NCI-H1930 (cell line): ENCODE measurements at places on chromosomes 5 and 9.

DNA sequence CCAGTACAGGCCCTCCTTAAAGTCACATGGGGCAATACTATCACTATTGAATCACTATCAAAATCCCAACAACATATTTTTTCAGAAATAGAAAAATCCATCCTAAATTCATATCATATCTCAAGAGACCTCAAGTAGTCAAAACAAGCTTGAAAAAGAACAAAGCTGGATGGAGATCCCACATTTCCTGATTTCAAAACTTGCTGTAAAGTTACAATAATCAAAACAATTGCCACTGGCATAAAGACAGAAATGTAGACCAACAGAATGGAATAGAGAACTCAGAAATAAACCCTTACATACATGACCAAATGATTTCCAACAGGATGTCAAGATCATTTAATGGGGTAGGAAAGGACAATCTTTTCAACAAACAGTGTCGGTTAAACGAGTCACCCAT lies 41.3 kb upstream of the CDKN2AIPNL start:
- no peak for DNase-seq

GRCh38 chr5:133611357-133612248 lies 738 bp downstream of the FSTL4 start:
- no peak for DNase-seq

- DNase-seq = no peak
These were observed 849 bp upstream of the RGMB start for GRCh38 chr5:98772415-98773213.

DNA sequence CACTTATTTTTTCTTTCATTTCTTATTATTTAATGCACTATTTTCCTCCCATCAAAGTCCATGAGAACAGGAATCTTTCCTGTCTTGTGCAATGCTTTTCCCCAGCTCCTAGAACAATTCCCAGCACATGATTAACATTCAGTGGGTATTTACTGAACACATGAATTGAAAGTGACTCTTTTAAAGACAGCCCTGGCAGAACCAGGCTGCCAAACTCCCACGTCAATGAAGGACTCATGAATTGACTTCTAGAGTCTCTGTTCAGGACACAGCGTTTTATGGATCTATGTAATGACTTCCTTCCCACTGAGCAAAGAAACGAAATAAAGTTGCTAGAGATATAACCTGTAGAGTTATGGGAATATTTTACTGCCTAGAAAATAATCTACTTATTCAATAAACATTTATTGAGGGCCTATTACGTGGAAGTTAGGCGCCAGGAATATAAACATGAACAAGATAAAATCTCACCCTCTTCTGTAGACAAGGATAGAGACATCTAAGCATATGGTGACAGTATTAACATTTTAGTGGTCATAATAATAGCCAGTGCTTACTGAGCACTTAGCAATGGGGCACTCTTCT lies 485.9 kb upstream of the KLF4 start:
- no peak for DNase-seq

DNA sequence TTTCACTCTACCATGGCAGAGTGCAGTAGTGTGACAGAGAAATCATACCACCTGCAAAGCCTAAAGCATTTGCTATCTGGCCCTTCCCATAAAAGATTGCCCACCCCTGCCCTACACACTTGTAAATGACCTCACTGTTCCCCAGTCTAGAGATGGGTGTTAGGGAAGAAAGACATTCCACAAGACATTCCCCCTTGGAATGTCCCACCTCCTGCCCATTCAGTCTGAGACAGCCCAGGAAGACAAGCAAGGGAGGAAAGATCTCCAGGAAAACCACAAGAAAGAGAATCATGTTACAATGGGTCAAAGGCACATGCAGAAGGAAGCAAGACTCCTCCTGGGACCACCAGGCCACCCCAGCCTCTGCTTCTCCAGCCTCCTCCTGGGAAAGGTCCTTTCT lies 230.0 kb downstream of the AGTPBP1 start:
- no peak for DNase-seq

GRCh38 chr9:81162361-81162760 lies 527.0 kb downstream of the TLE1 start:
- no peak for DNase-seq

- DNase-seq = peak; percentile 34
These were observed 11.4 kb upstream of the ASS1 start for GRCh38 chr9:130433168-130433946.

GRCh38 chr5:5066276-5067186 lies 73.6 kb upstream of the ADAMTS16 start:
- no peak for DNase-seq

- DNase-seq = no peak
These were observed 11.1 kb downstream of the WDR5 start for GRCh38 chr9:134146774-134147493.

- DNase-seq = no peak
These were observed 1.1 kb upstream of the LCN9 start for GRCh38 chr9:135661816-135662560.

DNA sequence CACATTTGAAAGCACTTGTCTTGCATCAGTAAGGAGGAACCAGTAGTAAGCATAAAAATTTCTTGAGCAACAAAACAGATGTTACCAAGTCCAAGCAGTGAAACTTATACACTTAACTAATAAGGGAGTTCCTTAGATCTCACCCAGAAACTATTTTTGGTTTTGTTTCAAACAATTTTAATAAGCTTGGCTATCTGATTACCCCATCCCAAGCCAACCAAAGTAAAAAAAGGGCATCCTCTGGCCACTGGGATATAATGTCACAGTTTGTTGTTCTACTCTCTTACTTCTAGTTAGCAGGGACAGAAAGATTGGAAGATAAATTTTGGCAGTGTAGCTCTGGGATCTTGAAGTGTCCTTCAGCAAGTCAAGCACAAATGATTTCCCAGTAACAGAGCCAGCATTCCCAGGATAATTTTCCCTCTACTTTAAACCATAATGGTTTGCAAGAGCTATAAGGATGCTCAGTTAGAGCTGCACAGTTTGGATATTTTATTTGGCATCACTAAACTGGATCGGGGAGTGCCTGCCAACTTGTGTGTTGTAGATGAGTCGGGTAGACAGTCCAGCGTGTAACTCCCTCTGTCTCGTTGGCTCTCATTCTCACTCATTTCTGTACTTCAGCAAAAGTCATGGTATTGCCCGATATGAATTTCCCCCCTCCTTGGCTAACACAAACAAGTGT lies 161.9 kb upstream of the HMHB1 start:
- DNase-seq = no peak
